ENCODE measurements at places on chromosomes 3 and 15.
A peak's percentile ranks its signal among the peaks of the same experiment; 100 is the strongest.

DNA sequence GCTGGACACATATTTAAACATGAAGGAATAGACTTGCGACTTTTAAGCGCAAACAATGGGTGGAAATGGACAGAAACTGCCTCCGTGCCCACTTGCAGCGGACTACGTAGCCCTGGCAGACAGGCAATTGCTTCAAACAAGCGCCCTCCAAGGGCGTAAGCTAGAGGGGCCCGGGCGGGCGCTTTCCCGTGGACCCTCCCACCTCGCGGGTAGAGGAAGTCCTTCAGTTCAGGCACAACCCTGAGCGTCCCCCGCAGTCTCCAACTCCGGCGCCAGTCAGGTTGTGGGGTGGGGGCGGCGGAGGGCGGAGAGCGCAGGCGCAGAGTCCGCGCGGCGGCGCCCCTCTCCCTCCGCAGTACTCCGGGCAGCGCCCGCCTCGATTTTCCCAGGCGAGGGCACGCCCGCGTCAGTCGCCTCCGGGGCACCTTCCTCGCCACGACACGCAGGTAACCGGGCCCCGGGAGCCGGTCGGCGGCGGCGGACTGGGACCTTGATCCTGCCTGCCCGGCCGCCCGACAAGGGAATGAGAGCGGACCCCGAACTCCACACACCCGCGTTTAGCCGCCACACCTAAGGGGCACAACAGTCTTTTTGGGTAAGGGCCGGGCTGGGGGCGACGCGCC is at the start of gene SLC35G2:
Gene SLC35G2 (plus strand): TSS at position 358 of the 623 bp plus-strand sequence. CDS start 35,335 bp downstream, outside the sequence.
- DNase-seq, result peak; percentile 43

GRCh38 chr3:44924457-44925084 is 50.2 kb downstream of the TGM4 start:
- no peak for DNase-seq

- DNase-seq, result no peak
These were observed 4.6 kb downstream of the TCTA start for GRCh38 chr3:49416867-49417266.

DNA sequence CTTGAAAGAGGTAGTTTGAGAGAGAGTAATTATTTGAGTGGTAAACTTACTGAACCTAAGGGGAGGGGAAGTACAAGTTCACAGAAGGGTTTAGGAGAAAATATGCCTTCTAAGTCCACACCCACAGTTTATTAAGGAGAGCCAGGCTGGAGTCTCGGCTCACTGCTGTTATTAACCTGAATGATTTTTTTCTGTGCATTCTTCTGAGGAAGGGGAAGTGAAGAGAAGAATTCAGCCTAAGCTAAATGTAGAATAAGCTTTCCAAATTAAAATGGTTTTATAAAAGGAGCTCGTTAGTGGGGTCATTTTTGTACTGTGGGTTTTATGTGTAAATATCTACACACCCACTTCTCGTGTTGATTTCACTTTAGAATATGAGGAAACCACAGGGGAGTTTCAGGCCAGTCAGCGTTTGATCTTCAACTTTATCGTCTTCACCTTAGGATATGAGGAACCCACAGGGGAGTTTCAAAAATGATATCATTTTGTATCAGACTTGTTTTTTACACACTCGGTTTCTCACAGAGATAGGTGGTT is 1.5 kb downstream of the WHAMM start:
- no peak for DNase-seq

DNA sequence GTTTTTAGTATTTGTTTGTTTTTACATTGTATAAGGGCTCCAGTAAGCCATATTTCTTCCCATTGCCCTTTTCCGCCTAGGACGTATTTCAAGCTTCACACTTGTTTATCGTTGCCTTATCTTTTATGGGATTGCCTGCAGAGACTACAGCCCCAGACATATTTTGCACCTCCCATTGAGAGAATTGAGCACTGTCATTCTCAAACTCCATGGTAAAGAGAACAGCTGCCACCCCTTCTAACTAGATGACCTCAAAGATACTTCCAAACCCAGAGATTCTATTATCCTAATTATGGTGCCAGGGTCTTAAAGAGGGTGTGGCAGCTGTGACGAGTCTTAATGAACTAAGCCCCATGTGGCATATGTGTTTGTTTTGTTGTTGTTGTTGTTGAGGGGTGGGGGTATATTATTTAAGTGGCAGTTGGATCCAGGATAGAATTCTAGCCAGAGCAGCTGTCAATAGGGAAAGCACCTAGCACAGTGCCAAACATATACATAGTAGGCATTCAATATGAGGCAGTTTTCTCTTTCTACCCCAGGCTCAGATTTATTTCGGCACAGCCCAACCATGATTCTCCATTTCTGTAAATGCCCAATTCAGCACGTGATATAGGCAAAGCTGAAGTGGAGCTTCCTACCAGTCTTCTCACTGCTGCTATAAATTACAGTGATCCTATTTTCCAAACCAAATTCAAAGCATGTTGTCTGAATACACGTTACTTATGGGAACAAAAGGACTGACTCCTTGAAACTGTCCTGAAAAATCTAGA is 932 bp upstream of the TP53BP1 start:
- no peak for DNase-seq

- DNase-seq, result no peak
These were observed 598.0 kb downstream of the DIPK2A start for GRCh38 chr3:144569651-144570050.

DNA sequence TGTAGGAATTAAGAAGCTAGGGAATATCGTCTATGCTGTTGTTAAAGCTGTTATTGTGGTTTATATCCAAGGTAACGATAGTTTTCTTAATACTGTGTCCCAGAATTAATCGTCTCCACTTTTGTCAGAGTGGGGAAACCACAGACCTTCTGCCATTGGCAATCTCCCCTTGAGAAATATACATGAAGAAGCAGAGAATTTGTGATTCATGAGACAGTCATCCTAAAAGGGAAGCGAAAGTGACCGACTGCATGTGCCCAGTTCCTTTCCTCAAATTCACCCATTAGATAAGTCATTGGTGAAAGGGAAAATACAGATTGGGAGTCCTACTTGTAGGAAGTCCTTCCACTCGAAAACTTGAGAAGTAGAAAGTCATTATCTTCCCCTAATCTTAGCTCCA is 26.6 kb downstream of the DIPK2A start:
- no peak for DNase-seq

GRCh38 chr3:37812499-37812896 is 49.2 kb upstream of the CTDSPL start:
- DNase-seq, result no peak

DNA sequence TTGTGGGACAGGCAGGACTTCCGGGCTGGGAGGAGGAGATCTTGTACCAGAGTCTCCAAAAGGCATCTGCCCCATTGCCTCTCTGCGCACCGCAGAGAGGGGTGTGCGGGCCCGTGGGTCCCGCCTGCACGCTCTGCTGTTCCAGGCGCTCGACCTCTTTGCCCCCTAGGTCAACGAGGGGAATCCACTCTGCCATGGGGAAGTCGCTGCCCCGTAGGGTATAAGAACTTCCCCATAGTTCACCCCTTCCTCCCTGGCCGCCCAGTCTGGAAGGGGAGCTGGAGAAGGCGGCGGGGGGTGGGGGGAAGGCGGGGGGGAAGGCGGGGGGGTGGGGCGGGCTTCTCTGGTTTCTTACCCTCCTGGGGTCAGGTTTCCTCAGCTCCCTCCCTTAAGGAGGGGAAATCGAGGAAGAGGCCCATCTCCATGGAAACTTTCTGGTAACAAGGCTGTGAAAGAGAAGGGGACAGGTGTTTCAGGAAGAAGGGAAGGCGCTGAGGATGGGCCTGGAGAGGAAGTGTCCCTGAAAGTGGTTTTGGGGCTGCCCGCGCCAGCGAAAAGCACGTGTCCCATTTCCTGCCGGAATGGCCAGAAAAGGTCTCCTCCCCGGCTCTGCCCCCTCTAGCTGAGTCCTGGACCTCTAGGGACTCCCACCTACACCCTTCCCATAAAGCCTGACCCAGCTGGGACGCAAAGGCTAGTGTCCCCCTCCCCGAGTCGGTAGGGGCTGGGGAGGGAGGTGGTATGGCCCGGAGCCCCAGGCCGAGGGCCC is 27.5 kb downstream of the NR1I2 start:
- DNase-seq, result no peak

DNA sequence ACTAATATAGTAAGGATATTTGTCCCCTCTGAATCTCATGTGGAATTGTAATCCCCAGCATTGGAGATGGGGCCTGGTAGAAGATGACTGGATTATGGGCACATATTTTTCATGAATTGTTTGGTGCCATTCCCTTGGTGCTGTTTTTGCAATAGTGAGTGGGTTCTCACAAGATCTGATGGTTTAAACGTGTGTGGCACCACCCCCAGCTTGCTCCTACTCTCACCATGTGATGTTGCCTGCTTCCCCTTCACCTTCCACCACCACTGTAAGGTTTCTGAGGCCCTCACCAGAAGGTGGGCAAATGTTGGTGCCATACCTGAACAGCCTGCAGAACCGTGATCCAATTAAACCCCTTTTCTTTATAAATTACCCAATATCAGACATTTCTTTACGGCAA is 28.1 kb upstream of the SERPINI2 start:
- no peak for DNase-seq

- DNase-seq, result no peak
These were observed 37.4 kb downstream of the SHQ1 start for GRCh38 chr3:72810659-72811434.

GRCh38 chr3:55770077-55770476 is 283.0 kb upstream of the WNT5A start:
- DNase-seq, result no peak

DNA sequence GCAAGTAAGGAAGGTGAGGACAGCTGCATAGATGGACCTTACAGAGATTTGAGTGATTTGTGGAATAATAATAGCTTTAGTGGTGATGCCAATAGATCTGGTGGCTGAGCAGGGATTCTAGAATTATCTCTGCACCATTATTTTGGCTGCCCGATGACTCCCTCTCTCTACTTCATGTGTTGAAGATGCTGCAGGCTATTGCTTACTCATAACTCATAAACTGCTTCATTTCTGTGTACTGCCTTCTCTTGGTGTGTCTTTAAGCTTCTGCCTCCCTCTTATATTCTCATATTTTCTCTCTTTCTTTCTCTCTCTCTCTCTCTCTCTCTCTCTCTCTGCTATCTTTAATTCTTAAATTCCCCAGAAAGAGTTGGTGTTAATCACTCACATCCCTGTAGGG is 256.0 kb upstream of the TRIM42 start:
- DNase-seq, result no peak

DNA sequence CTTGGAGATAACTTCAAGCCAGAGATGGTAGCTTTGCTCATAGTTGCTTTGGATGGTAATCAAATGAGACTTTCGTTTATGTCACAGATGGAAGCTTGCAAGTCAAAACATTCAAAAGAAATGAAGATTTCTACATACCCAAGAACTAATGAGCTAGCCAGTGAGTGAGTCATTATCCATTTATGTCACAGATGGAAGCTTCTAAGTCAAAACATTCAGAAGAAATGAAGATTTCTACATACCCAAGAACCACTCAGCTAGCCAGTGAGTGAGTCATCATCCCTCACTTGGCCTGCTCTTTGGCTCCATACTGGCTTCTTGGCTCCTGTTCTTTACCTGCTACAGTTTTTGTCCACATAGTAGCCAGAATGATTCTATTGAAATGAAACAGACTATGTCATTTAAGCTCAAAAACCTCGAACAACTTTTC is 559.8 kb upstream of the CBLB start:
- DNase-seq, result no peak

DNA sequence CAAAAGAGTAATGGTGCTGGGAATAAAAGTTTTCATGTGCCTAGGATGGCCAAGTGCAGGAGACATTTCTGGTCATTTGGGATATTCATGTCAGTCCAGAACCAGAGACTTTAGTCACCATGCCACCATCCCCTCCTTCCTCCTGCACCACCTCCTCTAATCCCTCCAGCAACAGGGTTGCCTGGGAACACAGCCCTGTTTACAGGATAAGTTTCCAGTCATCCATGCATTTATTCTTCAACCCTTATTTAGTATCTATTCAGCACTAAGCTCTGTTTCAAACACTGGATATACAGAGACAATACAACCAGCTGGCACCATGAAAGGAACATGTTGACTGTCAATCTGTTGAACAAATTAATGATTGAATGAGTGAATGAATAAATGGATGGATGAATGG is 211.7 kb downstream of the CLSTN2 start:
- no peak for DNase-seq

DNA sequence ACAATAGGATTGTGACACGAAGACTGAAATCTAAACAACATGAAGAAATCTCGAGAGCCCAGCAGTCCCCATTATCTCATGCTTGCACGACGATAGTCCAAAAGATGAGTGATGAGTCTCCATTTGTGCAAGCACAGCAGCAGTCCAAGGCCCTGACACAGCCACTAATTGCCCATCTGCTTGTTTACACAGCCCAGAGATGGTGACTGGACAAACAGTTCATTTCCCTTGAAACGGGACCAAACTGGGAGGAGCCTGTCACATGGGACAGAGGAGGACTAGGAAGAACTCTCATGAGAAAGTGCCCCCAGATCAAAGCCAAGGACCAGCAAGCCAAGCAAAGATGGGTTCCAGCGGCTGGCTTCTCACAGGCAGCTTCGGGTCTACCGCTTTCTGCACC is 121.0 kb downstream of the GREM1 start:
- DNase-seq, result peak; percentile 61

DNA sequence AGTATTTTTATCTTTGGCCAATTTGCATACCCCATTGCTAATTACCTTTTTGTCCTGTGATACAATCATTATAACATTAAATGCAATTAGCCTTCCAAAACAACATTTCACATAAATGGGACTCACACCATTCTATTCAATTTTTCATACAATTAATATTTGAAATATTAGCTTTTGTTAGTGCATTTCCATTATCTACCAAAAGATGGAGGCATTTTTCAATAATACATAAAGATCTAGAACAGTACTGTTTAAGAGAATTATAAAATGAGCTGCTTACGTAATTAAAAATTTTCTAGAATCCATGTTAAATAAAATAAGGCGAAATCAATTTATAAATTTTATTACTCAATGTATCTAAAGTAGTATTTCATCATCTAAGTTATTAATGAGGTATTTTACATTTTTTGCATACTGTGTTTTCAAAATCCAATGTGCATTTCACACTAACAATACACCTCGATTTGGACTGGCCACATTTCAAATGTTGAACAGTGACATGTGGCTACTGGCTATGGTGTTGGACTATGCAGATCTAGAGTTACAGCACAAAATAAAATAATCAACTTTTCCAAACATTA is 74.3 kb downstream of the TJP1 start:
- DNase-seq, result no peak

DNA sequence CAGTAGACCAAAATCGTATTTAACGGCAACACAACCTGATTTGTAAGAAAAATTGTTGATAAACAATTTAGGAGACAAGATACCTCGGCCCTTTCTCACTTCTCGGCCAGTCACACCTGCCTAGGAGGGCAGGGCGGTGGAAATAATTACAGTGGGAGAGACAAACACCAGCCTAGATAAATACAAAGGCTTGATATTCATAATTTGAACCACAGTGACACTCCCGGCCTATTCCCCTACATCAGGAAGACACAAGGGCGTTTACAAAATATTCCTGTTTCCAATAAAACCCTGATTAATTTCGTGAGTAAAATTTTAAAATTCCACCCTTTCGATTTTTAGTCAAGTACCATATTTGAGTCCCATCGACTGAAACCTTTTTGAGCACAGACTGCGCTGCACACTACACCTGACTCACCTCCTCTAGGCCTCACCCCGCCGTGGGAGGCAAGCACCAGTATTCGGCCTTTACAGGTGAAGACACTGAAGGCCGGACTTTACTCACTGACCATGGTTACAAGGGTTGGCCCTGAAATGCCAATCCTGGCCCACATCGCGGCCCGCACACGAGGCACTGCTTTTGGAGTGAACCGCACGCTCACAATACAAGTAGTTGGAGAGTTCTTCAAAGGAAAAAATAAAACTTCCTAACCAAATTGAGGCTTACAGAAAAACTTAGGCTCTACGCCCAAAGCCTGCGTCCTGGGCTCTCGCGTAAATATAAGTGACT is 794 bp downstream of the ARPP19 start:
- DNase-seq, result no peak

All from GOT3 (cell line).